ENCODE measurements at places on chromosomes 5 and 9. TPM values are rescaled to one million over a fixed set of nuclear protein-coding genes. Genes with fewer than 3 reads are reported as not detected.
A peak's percentile ranks its signal among the peaks of the same experiment; 100 is the strongest.

PNPLA7 gene
- 3.6 TPM for polyA plus RNA-seq

CTNND2 gene
- polyA plus RNA-seq = 0.75 TPM

DIAPH1 gene
- polyA plus RNA-seq = 20.1 TPM

ABCA2 gene
- polyA plus RNA-seq = 16.5 TPM

DNA sequence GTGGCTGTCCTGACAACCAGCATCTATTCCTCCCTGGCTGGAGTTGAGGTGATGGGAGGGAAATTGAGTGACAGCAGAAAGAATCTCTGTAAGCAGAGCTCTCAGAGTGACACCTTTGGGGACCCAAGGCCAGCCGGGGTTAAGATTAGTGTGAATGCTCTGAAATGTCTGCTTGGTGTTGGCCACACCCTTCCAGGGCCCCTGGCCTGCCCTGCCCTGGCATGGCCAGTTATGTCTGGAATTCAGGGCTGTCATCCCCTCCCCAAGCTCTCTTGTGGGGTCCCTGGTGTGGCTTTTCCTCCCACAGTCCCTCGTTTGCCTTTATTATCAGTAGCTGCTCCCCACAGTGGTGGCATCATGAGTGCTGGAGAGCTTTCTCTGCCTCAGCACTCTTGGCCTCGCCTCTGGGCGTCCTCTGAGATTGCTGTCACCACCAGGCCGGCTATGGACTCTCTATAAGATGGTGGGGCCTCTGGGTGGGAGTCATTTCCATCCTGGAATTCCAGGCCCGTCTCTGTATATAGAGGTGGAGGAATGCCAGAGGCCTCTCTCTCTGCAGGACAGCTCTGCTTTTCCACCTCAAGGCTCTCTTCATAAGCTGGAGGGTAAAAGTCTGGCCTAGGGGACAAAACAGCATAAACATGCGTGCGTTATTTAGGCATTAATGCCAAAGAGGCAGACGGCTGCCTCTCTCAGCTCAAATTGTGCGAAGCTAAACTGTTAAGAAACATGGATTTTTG lies 3.6 kb downstream of the TMEM252 start:
- no peak for DNase-seq

- no peak for DNase-seq
Measured at GRCh38 chr5:396531-396961, 46.4 kb upstream of the EXOC3 start.

GRCh38 chr5:74641735-74642542 lies 1.4 kb upstream of the ENC1 start:
- DNase-seq = peak; percentile 81

DNA sequence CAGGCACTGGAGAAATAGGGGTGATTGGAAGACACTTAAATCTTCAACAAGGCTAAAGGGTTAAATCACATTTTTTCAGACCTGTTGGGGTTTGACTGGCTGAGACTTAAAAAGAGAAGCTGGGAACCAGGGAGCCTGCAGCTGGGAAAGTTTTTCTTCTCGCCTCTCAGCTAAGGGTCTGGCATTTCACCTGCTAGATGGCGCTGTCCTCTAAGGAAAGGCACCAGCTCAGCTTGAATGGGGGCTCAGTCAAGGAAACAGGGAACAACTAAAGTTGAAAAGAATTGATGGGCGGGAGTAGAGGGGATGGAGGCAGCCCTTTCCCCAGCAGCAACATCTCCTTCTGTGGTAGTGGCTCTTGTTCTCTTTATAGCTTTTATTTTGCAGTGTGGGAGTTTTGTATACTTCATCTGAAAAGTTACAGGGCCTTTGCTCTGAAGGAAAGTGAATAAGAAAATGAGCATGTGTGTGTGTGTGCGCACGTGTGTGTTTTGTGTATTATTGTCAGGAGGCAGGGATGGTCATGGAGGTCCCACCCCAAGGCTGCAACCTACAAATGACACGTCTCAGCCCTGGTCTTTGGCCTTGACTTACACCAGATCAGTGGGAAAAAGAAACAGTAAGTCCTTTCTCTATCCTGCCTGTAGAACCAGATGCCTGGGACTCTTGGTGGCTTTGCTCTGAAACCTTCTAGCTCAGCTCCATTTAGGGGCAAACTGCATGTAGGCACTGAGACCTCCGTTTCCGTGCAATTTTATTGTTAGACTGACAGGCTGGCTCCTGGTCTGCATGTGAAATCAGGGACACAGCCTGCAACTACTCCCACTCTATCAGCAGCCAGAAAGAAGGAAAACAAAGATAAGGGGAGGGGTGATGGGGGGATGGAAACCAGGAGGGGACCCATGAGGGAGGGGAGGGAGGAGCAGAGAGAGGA lies 316.2 kb upstream of the CLINT1 start:
- DNase-seq = peak; percentile 80

- DNase-seq = no peak
Measured at GRCh38 chr9:111831371-111832108, 36.8 kb upstream of the SHOC1 start.

- no peak for DNase-seq
Measured at GRCh38 chr9:79989079-79989478, 417.3 kb downstream of the TLE4 start.

- DNase-seq = no peak
Measured at GRCh38 chr5:73999297-73999696, 373.3 kb downstream of the ARHGEF28 start.

DNA sequence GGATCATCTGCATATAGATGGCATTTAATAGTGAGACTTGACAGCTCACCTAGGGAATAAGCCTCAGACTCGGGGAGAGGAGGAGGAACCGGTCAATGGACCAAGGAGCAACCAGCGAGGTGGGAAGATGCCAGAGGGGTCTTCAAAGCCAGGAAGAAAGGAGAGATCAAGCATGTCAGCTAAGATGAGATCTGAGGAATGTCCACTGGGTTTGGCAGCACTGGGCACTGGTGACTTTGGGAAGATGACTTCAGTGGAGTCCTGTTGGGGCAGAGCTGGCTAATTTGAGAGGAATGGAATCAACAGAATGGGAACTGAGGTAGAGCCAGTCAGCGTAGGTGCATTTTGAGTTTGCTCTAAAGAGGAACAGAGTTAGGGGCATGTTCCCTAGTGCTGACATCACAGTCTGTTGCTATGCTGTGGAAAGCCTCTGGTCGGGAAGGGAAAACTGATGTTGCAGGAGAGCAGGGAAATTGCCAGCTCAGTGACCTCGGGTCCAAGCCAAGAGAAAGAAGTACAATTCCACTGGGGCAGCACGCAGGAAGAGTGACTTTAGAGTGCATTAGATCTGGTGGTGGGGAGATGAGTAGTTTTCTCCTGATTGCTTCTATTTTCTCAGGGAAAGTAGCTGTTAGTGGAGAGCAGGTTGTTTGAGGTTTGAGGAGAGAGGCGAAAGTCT lies 56.9 kb downstream of the ZNF618 start:
- no peak for DNase-seq

GRCh38 chr5:152140347-152140746 lies 215.7 kb upstream of the GLRA1 start:
- no peak for DNase-seq

GRCh38 chr5:80037366-80037765 lies 2.2 kb downstream of the THBS4 start:
- DNase-seq = no peak

GRCh38 chr5:44385291-44385900 lies 3.8 kb downstream of the FGF10 start:
- DNase-seq = no peak

- DNase-seq = no peak
Measured at GRCh38 chr9:135321580-135321979, 158.0 kb upstream of the PPP1R26 start.

DNA sequence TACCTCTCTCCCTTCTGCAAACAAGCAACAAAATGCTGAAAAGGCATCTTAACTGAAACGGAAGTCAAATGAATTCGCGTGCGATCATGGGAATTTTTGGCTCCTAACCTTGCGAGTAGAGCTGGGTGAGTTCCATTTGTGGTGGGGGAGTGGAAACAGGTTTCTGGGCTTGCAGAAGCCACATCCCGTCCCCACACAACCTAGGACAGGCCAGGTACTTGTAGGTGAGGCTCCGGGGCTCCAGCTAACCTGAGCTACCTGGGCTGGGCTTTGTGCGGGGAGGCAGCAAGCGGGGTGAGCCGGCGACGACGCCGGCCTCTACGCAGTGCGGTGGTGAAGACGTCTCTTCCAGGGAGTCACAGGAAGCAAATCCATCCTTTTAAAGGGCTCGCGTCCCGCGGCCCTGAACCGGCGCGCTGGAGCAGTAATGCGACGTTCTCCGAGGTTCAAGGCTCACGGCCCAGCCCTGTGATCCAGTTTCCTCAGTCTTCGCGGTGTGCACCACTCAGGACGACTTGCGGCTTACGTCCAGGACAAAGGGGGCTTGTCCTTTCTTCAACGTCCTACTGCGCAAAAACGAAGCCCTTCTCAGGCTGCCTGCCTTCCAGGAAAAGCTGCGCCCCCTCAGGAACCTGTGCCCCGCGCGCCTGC lies 567 bp upstream of the SPIN1 start:
- DNase-seq = no peak

DNA sequence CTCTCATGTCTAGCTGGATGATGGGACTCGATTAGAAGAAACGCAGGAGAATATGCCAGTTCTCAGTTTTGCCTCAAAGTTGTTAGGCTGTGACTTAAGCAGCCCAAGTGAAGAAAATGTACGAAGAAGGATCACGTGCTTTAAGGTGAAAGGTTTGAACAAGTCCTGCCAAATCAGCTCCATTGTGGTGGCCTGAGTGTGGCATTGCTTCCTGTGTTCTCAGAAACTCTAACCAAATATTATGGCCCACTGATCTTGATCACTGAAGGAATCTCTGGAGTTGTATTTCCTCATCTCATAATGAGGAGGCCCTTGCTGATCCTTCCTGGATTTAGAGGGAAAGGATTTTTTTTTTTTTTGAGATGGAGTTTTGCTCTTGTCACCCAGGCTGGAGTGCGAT lies 44.0 kb downstream of the OTULIN start:
- no peak for DNase-seq
